HS-5 (cell line): ENCODE measurements at places on chromosomes 1 and 21.

DNA sequence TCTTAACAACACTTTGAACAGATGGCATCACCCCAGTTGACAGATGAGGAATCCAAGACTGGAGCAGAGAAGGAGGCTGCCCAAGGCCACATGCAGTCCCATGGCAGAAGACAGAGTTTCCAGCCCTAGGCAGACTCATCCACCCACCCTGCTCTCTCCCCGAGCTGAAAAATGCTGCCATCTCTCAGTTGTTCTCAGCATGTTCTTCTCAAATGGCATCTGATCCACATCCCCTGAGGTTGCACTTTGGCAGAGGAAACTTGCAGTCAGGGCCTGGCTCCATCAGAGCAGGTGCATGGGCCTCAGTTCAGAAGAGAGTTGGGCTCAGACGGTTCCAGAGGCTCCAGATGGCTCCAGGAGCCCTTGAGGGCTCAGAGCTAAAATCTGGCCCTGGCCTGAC lies 709.4 kb downstream of the MATN1 start:
- no peak for DNase-seq

- no peak for DNase-seq
Observed at GRCh38 chr1:225466848-225467192, 39.0 kb upstream of the LBR start.

- peak; percentile 23 for DNase-seq
Observed at GRCh38 chr1:151832318-151832980, 847 bp upstream of the RORC start.

GRCh38 chr21:17931080-17931479 lies 111.9 kb upstream of the C21orf91 start:
- DNase-seq = no peak

GRCh38 chr1:157315544-157315943 lies 177.3 kb upstream of the ETV3 start:
- no peak for DNase-seq

DNA sequence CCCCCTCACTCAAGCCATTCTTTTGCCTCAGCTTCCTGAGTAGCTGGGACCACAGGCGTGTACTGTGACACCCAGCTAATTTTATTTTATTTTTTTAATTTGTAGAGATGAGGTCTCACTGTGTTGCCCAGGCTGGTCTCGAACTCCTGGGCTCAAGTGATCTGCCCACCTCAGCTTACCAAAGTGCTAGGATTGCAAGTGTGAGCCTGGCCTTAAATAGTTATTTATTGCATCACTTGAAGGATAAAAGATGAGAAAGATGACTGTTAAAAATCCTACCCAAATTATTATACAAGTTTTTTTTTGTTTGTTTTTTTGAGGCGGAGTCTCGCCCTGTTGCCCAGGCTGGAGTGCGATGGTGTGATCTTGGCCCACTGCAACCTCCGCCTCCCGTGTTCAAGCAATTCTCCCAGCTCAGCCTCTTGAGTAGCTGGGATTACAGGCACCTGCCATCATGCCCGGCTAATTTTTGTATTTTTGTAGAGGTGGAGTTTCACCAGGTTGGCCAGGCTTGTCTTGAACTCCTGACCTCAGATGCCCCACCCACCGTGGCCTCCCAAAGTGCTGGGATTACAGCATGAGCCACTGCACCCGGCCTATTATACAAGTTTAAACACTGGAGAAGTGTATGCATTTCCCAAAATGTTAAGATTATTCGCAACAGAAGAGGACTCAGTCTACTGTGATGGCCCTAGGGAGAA lies 2.3 kb downstream of the UTP11 start:
- DNase-seq = no peak

- no peak for DNase-seq
Observed at GRCh38 chr1:147612366-147612765, 58.0 kb downstream of the ACP6 start.

DNA sequence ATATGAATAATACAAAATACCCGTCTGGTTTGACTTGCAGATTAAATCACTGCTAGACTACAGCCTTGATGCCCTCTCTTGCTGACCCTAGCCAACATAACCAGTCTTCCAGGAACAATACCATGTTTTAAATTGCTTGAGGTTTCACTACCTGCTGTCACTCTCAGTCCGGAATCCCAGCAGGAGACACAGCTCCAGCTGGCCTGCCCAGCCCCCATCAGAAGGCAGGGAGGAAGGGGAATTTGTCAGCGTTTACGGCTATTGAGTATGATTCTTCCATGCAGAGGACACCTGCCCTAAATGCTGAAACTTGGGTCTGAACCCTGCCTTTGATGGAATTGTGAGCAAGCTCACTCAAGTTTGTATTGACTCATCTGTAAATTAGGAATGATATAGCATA lies 33.0 kb downstream of the ZNF496 start:
- no peak for DNase-seq

DNA sequence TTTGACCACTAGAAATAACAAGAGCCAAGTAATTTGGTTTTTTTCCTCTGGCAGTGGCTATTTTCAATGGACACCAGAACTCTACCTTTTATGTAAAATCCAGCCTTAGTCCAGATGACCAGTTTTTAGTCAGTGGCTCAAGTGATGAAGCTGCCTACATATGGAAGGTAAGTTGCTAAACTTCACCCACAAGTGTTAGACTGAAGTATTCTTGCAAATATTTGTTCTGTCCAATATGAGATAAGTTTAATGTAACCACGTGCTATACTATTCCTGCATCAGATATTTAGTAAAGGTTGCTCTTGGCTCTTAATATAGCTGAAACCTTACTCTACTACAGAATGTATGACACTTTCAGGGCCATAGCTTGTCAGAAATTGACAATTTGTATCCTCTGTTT lies 36.5 kb downstream of the DTL start:
- no peak for DNase-seq

DNA sequence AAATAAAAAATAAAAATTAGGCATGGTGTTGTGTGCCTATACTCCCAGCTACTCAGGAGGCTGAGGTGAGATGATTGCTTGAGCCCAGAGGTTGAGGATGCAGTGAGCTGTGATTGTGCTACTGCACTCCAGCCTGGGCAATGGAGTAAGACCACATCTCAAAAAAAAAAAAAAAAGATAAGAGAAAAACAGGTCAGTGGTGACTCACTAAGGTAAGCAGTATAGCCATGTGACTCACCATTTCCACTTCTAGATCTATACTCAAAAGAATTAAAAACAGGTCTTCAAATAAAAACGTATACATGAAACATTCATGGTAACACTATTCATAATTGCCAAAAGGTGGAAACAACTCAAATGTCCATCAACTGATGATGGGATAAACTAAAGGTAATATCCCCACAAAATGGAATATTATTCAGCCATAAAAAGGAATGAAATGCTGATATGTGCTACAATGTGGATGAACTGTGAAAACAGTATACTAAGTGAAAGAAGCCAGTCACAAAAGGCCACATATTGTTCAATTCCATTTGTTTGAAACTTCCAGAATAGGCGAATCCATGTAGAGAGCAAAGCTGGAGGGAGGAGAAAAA lies 75.1 kb downstream of the ZNF281 start:
- no peak for DNase-seq

DNA sequence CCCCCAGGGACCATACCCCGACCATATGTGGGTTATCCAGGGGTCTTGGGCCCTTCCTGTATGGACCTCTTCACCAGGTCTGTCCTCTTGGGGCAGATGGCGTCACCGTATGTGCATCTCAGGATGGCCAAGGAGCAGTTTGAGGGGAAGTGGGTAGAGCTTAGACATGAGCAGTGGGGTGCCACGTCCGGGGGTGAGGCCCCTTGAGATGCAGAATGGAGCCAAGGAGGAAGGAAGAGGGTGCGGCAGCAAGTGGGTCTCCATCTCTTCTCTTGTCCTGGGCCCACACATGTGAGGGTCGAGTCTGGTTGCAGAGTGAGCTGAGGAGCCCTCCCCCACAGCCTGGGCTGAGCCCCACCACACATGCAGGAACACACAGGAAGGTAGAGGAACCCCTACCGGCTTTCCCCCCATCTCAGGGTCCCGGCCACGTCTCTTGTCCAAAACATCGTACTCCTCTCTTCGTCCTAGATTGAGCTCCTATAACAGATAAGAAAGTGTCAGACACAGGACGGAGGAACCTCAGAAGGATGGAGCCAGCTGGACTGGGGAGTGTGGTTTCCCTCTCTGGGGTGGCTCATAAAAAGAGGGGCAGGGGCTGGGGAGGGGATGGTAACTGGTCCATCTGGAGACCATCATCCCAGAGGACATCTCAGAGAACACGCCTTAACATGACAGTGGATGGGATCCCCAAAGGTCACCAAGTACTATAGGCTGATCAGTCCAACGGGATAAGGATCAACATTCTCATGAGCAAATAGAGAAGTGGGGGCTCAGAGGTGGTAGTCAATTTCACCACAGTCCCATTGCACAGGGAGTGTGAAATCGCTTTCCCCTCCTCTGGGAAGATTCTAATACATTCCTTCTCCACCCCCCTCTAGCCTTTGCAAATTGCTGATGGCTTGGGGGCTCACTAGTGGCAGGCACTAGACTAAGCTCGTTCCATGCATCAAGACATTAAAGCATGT lies 79.9 kb downstream of the CD247 start:
- DNase-seq = no peak

- no peak for DNase-seq
Observed at GRCh38 chr1:56387071-56387740, 192.2 kb downstream of the PLPP3 start.

DNA sequence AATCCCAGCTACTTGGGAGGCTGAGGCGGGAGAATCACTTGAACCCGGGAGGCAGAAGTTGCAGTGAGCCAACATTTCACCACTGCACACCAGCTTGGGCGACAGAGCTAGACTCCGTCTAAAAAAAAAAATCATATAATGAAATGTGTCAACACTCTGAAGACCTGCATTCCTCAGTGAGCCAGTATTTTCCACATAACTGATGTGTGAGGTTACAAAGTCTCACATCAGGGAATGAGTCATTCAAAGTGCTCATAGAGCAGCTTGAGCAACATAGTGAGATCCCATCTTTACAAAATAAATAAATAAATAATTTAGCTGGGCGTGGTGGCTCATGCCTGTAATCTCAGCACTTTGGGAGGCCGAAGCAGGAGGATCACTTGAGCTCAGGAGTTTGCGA lies 65.5 kb downstream of the CASZ1 start:
- DNase-seq = peak; percentile 60

DNA sequence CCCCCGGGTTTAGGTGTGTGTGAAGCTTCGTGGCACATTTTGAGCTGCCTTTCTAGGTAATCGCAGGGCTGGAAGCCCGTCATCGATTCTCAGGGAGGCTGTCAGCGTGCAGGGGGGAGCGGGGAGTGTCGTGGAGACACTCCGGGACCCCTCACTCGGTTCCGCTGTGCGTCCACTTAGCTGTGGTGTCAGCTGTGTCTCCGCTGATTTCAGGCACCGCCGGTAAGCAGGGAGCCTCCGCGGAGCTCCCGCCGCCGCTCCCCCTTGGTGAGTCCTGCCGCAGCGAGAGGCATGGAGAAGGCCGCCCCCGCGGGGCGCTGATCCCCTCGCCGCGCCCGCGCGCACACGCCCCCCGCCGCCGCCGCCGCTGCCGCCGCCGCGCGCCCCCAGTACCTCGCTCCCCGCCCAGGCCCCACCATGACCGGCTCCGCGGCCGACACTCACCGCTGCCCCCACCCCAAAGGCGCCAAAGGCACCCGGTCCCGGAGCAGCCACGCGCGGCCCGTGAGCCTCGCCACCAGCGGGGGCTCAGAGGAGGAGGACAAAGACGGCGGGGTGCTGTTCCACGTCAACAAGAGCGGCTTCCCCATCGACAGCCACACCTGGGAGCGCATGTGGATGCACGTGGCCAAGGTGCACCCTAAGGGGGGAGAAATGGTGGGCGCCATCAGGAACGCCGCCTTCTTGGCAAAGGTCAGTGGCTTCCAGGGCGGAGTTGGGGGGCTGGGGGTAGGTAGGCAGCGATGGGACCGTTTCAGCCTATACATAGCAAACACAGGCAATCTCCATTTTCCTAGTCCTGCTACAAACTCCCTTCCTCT lies 995 bp downstream of the VASH2 start:
- DNase-seq = no peak

- DNase-seq = no peak
Observed at GRCh38 chr1:113190078-113190477, 117.1 kb downstream of the LRIG2 start.

DNA sequence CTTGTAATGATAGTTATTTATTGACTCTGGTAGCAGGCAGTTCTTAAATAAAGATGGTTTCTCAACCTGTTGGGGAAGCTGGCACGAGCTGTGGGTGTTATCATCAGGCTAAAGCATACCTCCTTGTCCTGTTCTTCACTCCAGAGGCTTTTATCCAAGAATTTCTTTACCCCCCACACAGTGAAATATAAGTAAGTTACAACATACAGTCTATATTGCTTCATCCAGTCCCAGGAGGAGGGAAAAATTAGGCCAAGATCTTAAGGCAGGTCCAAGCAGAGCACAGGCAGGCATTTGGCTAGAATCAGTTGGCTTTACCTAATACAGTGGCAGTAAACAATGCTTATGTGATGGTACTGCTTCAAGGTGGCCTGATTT lies 6.3 kb downstream of the TMEM81 start:
- no peak for DNase-seq

DNA sequence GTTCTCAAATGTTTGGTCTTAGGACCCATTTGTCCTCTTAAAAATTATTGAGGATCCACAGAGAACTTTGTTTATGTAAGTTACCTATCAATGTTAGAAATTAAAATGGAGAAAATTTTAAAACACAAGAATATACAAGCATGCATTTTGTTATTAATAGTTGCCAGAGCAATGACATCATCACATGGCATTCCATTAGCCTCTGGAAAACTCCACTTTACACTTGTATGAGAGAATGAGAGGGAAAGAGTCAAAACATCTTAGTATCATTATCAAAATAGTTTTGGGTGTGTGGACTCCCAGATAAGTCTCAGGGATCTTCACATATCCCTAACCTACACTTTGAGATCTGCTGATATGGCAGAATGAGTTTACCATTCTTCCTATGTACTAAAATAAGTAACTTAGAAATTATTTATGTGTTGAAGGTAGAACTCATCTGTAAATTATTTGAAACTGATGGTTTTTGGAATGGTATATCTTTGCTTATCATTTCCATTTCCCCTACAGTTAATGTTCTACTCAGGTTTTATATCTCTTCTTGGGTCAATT lies 48.8 kb downstream of the RNF220 start:
- no peak for DNase-seq

GRCh38 chr1:160610569-160611242 lies 31.4 kb upstream of the CD84 start:
- DNase-seq = no peak

GRCh38 chr1:81760477-81761097 lies 40.1 kb upstream of the ADGRL2 start:
- DNase-seq = no peak

- no peak for DNase-seq
Observed at GRCh38 chr1:222656391-222657155, 38.7 kb downstream of the MIA3 start.

DNA sequence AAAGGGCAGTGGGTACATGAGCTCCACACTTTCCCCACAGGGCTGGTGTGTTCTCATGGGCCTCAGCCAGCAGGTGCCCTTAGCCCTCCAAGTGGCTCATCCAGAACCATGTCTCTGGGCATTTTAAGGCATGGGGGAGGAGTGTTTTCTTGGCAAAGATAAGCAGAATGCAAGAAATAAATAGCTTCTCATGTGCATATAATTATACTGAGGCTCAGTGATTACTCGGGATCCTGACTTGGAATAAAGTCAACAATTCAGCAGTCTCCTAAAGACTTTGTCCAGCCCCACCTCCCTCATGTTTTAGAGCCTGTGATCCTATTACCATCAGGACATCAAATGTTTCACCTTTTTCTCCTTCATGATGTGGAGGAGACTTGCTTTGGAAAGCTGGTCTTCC lies 92.7 kb upstream of the COG2 start:
- DNase-seq = no peak

GRCh38 chr1:16458831-16459230 lies 18.3 kb downstream of the NECAP2 start:
- DNase-seq = no peak
